ENCODE measurements at places on chromosomes 2 and 18.

GRCh38 chr2:62197011-62197924 is 1.4 kb downstream of the B3GNT2 start:
- DNase-seq: no peak

DNA sequence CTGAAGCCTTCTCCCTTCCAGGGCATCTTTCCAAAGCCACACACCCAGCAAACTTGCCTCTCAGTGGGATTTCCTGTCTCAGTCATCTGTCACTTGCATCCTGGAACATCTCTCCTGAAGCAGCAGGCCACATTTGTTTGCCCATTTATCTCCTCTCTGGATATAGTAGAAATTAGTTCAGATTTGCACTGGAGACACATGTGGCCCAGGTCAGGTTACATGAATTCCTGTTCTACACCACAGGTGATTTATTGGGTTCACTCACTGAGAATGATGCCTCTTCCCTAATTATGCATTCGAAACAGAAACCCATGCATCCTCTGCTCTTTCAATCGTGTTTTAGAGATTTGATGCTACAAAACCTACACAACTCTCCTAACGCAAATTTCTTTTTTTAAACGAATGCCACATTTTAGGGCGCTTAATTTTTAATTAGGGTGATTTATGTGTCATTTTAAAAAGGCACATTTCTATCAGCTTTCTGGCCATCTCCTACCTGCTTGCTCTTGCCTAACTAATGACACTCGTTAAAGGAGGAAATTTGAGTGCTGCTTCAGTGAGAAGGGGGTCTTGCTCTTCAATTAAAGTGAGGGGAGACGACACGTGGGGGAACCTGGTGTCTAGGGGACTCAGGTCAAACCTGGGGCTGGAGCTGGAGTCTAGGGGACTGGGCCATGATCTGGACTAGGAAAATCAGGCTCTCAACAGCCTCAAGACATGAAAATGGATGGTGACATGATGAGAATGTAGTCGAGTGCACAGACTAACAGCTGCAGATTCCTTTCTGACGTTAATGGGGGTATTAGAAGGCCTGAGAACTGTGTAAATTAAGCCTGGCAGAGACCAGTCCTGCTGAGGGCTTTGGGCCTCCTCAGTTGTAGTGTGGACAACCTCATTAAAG is 221.4 kb downstream of the CLIP4 start:
- DNase-seq: no peak

GRCh38 chr2:233060980-233061590 is 943 bp downstream of the INPP5D start:
- DNase-seq: no peak

DNA sequence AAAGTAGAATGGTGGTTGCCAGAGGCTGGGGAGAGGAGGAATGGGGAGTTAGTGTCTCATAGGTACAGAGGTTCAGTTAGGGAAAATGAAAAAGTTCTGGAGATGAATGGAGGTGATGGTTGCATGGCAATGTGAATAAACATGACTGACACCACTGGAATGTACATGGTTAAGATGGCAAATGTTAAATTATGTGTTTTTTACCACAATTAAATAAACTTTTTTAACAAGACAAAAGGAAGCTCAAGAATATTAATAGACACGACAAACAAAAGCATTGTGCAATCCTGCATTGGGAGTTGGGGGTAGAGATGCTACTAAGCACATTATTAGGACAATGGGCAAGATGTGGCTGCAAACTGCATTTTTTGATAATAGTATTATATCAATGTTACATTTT is 147.7 kb downstream of the TWIST2 start:
- DNase-seq: peak; percentile 46

- no peak for DNase-seq
Observed at GRCh38 chr2:232744963-232745362, 31.4 kb downstream of the KCNJ13 start.

DNA sequence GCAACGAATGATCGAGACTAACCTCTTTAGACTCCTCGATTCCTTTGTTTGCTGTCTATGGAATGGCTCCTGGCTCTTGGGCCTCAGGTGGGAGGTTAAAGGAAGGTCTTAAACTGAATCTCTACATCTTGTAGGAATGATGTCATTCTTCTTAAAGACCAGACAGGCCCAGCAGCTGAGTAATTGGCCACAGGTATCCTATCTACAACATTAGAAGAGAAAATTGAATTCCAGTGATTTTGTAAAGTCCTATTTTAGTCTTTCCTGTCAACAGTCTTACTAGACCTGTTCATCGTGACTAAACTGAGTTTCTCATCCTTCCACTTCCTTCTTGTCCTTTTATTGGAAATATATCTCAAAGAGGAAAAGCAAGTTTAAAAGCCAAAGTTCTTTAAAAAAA is 274.8 kb downstream of the ALPK2 start:
- DNase-seq: no peak

All from fibroblast of lung (primary cell).